ENCODE measurements at places on chromosomes 3 and 15.

- DNase-seq = no peak
These were observed 20.3 kb downstream of the FAM98B start for GRCh38 chr15:38474155-38474757.

DNA sequence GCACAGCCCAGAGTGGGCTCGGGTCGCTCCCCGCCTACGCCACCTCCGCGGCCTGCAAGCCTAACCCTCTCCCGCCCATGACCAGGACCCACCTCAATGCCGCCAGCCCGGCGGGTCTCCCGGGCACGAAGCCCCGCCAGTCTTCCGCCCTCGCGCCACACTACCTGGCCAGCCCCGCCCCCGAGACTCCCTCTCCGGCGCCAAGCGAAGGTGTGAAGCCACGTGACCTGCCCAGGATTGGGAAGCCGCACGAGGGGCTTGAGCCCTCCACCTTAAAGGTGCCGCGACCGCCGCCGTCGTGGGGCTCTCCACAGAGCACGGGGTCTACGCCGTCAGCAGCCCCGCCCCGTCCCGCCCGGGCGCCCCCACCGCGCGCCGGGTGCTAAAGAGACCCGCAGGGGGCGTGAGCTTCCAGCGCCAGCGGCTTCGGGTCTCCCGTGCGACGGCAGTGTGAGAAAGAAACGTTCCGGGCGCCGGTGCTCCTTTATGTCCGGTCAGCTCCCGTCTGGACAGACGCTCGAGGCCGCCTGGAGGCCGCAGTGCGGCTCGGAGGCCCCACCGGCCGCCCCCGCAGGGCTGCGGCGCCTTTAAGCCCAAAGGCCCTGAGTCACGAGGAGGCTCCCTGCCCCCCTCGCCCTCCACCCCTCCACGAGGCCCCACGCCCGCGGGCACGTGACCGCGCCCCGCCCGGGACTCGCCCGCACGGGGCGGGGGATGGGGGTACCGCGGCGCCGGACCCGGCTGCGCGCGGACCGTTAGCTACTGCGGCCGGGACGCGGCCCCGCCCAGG, at the start of gene CPEB1:
TSS of gene CPEB1 (minus strand) at position 319 of the 790 bp plus-strand sequence. CDS start 18,904 bp downstream, outside the sequence.
- DNase-seq = no peak

GRCh38 chr3:52299879-52300611, 12.4 kb downstream of the GLYCTK start:
- no peak for DNase-seq

- no peak for DNase-seq
These were observed 848.8 kb upstream of the GBE1 start for GRCh38 chr3:82610236-82610635.

- no peak for DNase-seq
These were observed 87.2 kb downstream of the HMG20A start for GRCh38 chr15:77507911-77508310.

GRCh38 chr3:42711491-42712343, 9.1 kb upstream of the HHATL start:
- no peak for DNase-seq

DNA sequence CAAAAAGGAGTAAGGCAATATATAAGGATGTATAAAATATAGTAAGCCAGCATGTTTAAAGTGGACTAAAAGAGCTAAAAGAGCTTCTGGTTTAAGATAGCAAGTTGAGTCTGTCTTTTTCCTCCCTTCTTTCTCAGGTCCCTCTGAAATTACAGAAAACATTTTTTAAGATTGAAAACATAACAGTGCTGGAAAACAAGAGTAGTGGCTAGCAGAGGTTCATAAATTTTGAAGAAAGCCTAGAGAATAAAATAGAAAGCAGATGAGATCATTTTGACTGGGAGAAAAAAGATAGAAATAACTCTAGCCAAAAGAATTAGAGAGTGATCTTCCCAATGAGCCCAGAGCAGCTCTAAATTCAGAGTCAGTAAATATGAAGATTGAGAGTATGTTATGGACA, 41.9 kb downstream of the ATP8B4 start:
- no peak for DNase-seq

DNA sequence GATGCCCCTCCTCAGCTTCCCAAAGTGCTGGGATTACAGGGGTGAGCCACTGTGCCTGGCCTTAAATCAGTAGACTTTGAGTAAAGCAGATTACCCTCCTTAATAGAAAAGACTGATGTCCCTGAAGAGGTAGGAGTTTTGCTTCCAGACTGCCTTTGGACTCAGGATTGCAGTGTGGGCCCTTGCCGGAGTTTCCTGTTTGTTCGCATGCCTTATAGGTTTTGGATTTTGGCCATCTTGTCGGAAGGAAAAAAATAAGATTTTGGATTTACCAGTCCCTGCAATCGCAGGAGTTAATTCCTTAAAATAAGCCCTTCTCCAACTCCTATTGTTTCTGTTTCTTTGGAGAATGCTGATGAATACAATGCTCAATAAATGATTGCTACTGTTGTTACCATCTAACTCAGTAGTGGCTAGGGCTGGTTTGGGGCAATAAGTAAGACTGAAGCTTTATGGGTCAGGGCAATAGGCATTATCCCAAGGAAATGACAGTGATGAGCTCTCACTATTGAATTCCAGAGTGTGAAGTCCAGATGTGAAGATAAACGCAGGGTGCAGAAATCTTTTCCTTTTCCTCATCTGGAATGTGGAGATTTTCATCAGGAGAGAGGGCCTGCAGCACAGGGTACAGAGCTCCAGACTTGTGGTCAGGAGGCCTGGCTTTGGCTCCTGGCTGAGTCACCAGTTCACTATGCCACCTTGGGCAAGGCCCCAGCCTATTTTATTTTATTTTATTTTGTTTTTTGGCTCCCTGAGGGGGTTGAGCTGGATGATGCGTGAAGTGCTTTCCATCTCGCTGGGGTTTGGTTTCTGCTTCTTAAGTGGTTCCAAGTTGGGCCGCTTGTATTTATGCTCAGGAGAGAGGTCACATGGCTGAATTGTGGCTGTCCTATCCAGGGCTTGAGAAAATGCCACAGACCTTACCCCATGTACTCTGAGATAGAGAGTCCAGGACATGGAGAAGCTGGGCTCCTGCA, 25.3 kb downstream of the FOXL2 start:
- no peak for DNase-seq

DNA sequence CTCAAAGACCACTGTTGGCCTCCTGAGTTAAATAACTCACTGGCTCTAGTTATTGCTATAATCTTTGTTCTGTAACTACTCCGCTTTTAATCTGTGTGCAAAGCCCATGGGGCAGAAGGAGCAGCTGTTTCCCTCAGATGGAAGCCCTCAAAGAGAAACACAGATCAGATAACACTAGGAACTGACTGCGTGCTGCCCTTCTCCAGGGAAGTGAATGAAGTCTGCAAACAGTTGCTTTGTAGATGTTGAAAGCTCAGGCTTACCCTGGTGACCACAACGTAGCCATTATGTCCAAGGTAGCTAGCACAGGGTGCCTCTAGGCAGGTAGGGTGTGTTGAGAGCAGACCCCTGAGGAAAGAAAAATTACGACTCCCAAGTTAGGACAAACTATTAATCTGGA, 152.3 kb upstream of the STAC start:
- DNase-seq = no peak

- no peak for DNase-seq
These were observed 6.5 kb downstream of the SPRED1 start for GRCh38 chr15:38259134-38259533.

GRCh38 chr3:170128977-170129431, 52.5 kb downstream of the PHC3 start:
- no peak for DNase-seq

- DNase-seq = no peak
These were observed 215.1 kb upstream of the CNTN4 start for GRCh38 chr3:1883534-1883933.

GRCh38 chr3:65146179-65146578, 458.4 kb upstream of the ADAMTS9 start:
- no peak for DNase-seq

- DNase-seq = no peak
These were observed 729.9 kb downstream of the MECOM start for GRCh38 chr3:168933614-168934013.

GRCh38 chr3:52431459-52432223, 13.3 kb downstream of the SEMA3G start:
- no peak for DNase-seq
